ENCODE measurements at places on chromosomes 12 and 14. TPM values are rescaled to one million over a fixed set of nuclear protein-coding genes. Genes with fewer than 3 reads are reported as not detected.

Gene IFI27
- total RNA-seq: 1.9 TPM

Gene CCDC177
- total RNA-seq: 0.07 TPM

Gene NGB
- total RNA-seq: not detected

Gene NDUFB1
- 223 TPM for total RNA-seq

- no peak for DNase-seq
Observed at GRCh38 chr14:60680511-60680910, 31.2 kb upstream of the SIX1 start.

- no peak for DNase-seq
Observed at GRCh38 chr12:86600664-86601231, 344.6 kb upstream of the MGAT4C start.

Gene LRRIQ1
- total RNA-seq: 2.0 TPM

GRCh38 chr12:9793779-9794395 is 33.2 kb upstream of the CD69 start:
- no peak for DNase-seq

Gene KRT3
- total RNA-seq: not detected

GRCh38 chr12:101923045-101923718 is 45.8 kb downstream of the DRAM1 start:
- no peak for DNase-seq

Gene SMIM41
- not detected for total RNA-seq

DNA sequence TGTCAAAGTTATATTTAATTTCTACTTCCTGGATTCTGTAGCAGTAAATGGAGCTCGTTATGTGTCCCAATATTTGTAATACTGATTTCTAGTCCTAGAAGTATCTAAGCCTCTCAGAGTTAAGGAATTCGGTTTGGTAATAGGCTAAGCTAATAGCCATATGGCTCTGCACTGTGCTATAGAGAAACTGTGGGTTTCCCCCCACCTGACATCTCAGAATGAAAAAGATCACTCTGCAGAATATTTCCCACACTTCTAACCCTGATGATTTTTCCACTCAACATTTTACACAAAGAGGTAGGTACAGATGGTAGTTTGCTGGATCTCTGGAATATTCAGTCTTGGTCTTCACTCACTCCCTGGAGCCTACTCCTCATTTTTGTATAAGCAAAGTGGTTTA is 71.2 kb downstream of the BORCS5 start:
- DNase-seq: no peak

GRCh38 chr12:80761838-80762237 is 45.1 kb downstream of the MYF5 start:
- no peak for DNase-seq

GRCh38 chr12:109654357-109654756 is 59.3 kb upstream of the FAM222A start:
- DNase-seq: no peak

DNA sequence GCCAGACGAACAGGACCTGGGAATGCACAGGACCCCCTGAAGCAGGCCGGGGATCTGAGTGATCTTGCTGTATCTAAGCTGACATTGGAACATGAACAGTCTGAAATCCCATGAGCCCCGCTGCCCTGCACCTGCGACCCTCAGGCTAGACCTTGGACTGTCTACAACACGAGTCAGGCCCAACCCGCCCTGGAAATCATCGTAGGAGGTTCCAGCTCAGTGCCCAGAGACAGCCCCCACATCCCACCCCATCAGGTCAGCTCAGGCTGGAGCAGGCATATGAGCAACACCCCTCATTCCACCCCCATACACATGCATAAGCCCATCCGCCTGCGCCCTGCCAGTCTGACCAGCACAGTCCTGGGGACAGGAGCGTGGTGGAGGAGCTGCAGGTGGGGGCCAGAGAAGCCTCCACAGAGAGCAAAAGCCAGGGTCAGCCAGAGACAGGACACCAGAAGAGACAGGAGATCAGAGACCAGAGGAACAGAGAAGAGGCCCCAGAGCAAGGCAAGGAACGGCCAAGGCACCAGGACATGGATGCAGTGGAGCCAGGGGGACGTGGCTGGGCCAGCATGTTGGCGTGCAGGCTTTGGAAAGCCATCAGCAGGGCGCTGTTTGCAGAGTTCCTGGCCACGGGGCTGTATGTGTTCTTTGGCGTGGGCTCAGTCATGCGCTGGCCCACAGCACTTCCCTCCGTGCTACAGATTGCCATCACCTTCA is at the start of gene AQP6:
Gene AQP6 (plus strand): TSS at position 307 of the 720 bp plus-strand sequence. CDS start 227 bp downstream, at position 534.
- no peak for DNase-seq

Gene MYO1A
- not detected for total RNA-seq

Gene GYS2
- not detected for total RNA-seq

DNA sequence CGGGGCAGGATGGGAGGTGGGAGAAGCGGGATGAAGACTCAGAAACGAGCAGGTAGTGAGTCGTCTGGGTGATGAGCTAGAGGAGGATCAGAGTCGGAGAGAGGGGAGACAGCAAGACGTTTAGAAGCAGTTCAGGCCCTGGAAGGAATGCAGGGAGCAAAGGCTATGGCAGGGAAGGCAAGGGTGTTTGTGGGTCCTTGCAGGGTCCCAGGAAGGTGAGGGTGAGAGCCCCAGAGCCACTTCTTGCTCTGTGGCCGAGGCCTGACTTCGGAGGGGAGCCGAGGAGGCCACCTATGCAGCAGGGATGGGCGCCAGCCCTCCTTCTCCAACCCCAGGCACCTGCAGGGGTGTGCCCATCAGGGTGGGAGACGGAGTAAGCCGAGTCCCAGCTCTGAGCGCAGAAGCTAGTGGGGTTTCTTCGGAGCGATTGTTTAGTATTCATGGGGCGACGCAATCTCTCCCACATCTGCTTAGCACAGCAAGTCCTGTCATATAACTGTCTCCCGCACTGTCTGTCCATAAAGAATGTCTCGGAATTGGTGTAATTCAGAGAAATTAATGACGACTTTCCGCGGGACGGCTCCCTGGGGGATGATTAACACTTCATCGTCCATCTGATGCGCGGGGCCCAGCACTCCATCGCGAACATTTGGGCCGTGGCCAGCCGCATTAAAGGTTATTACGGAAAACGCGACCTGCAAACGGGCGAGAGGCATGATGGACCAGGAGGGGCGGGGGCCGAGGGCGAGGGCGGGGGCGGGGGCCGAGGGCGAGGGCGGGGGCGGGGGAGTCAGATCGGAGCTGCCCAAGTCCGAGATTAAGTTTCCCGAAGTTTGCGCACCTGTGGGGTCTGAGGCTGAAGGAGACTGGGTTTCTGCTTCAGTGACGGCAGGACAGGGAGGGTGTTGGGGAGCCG is 12.2 kb upstream of the CALCOCO1 start:
- no peak for DNase-seq

DNA sequence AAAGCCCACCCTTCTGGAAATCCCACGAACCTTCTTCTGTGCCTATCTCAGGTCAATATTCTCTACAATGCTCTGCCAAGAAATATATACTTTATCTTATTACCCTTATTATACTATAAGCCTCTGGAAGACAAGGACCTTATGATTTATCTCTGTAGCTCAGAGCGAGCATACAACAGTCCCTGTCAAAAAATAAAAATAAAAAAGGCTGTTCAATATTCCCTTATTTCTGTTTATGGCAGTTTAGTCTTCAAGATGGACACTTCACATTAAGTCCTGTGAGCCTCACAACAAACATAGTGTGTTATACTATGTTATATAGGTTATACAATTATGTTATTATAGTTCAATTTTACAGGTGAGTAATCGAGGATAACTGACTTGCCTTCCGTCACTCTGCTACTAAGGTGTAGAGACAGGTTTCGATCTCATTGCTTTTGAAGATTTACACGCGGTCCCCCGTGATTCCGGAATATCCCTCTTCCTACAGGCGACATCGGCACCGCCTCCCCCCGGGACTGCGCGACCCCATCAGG is 562 bp downstream of the EAPP start:
- no peak for DNase-seq

DNA sequence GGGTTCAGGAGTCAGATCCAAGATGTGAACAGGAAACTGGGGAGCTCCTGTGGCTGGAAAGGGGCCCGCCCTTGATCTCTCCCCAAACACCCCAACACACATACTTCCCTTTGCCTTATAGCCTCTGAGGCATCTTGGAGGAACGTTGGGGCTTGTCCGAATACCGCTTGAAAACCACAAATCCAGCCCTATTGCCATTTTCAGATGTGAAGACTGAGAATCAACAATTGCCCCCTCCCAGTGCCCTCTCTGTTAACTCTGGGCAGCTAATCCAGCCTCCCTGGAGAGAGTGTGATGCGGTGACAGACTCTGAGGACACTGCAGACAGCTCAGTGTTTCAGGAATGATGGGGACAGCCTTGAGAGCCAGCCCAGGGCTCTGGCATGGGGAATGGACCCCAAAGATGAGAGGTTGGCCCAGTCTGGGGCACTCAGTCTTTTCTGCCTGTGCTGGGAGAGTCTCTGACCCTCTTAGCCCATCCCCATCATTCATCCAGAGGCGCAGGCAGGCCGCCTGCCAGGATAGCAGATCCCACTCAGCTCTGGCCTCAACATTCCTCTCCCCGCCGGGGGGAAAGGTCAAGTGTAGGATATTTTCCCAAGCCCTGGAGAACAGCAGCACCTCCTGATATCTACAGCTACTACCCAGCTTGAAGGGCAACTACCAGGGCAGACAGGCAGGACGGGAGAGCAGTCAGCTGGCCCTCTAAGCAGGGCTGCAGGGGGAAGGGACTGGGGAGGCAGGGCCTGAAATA is 24.6 kb upstream of the LTBP2 start:
- no peak for DNase-seq

DNA sequence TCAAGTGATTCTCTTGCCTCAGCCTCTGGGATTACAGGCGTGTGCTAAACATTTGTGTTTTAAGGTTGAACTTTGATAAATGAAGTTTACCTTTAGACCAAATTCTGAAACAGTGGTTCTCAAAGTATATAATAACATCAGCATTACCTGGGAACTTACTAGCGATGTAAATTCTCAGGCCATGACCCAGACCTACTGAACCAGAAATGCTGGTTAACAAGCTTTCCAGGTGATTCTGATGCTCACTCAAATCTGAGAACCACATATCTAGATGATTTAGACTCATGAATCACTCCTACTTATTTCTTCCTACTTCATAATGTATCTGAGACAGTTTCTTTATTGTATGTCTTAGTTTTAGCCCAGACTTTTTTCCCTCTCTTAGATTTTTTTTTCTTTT is 43.6 kb downstream of the RAD51B start:
- DNase-seq: no peak

Gene MTRFR
- 15.0 TPM for total RNA-seq

DNA sequence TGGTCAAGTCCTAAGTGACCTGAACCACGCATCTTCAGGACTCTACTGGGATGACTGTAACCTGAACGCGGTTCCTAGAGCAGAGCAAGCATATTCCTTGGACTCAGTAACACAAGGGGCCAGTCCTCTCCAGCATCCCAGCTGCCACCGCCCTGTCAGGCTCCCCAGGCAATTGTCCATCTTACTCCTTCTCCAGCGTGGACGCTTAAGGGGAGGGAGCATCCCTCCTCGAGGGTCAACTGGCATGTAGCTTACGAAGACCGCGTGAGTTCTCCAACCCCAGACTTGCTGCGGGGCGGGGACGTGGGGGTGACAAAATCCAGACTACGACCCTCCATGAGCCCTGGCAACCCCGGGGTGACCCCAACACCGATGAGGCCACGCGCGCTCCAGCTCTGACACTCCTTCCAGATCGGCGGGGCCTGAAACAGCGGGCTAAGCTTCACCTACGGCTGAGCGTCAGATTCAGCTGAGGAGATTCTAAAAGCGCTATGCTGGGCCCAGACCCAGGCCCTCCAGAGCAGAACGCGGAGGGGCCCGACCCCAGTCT is 846 bp upstream of the MTHFD1 start:
- no peak for DNase-seq

GRCh38 chr12:42002563-42002962 is 142.1 kb downstream of the GXYLT1 start:
- no peak for DNase-seq

Gene TPPP2
- total RNA-seq: not detected

DNA sequence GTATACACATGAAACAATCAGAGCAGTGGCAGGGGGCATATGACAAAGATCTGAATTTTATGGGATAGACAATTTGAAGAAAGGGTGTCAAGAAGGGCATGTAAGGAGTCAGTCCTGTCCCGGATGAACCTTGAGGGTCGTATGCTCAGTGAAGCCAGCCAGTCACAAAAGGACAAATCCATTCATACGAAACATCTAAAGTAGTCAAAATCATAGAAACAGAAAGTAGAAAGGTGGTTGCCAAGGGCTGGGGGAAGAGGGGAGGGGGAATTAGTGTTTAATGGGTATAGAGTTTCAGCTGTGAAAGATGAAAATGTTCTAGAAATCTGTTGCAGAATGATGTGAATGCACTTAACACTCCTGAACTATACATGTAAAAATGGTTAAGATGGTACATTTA is 157.5 kb downstream of the TGFB3 start:
- DNase-seq: no peak

GRCh38 chr12:6952863-6953441 is 1.8 kb downstream of the PTPN6 start:
- DNase-seq: no peak

GRCh38 chr12:56998981-56999380 is 7.4 kb downstream of the ZBTB39 start:
- DNase-seq: no peak

DNA sequence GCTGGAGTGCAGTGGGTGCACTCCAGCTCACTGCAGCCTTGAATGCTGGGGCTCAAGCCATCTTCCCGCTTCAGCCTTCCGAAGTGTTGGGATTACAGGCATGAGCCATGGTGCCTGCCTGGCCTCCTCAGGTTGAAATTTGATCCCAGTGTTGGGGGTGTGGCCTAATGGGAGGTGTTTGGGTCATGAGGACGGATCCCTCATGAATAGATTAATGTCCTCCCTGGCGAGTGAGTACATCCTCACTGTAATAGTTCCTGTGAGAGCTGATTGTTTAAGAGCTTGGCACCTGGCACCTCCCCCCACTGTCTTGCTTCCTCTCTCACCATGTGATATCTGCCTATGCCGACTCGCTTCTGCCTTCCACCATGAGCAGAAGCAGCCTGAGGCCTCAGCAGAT is 84.7 kb downstream of the TSPAN9 start:
- DNase-seq: no peak

GRCh38 chr14:77204459-77204771 is 22.8 kb downstream of the TMEM63C start:
- DNase-seq: no peak

Gene SLC2A13
- 13.8 TPM for total RNA-seq

DNA sequence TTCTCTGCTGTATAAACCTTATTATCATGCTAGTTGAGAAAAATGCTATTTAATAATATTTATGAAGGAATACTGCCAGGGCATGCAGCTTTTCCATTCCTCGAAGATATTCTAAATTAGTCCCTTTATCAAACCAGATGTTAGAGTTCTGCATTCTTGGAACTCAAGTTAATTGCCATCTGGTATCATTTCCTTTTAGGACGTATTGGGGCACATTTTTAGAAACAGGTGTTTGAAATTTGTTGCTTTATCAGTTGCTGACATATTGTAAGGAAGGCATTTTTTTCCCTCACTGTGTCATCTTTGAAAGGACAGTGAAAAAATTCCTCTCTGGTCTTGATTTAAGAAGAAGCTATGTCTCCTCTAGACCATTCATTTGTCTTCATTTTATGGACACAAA is 471.2 kb upstream of the PRICKLE1 start:
- no peak for DNase-seq

- no peak for DNase-seq
Observed at GRCh38 chr14:92944976-92945375, 22.0 kb downstream of the CHGA start.

GRCh38 chr14:65387628-65388027 is 24.9 kb upstream of the FUT8 start:
- DNase-seq: no peak

Measured in cardiac muscle cell (in vitro differentiated cells and primary cell).